ENCODE measurements at places on chromosomes 7 and 10. TPM values are rescaled to one million over a fixed set of nuclear protein-coding genes. Genes with fewer than 3 reads are reported as not detected.

GRCh38 chr7:37031571-37032257, 307.4 kb upstream of the AOAH start:
- peak; percentile 100 for DNase-seq

DNA sequence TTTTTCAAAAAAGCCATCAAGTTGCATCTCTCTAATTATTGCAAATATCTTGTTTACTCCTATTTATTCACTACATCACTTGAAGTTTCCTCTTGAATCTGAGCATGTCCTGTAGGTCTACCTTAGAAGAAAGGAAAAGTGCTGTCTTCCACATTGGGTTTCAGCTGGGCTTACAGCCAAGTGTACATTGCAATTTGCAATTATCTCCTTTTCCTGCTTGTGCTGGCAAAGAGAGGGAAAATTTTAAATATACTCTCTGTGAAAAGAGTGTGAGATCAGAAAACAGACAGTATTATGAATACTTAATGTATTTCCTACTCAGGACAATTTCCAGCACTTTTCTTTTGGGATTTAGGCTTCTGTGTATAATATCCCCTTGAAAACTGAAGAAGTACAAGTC, 839.7 kb downstream of the CNTNAP2 start:
- no peak for DNase-seq

- DNase-seq: no peak
Observed at GRCh38 chr7:51847461-51848134, 531.0 kb upstream of the COBL start.

Gene METTL27
- 1.5 TPM for total RNA-seq

DNA sequence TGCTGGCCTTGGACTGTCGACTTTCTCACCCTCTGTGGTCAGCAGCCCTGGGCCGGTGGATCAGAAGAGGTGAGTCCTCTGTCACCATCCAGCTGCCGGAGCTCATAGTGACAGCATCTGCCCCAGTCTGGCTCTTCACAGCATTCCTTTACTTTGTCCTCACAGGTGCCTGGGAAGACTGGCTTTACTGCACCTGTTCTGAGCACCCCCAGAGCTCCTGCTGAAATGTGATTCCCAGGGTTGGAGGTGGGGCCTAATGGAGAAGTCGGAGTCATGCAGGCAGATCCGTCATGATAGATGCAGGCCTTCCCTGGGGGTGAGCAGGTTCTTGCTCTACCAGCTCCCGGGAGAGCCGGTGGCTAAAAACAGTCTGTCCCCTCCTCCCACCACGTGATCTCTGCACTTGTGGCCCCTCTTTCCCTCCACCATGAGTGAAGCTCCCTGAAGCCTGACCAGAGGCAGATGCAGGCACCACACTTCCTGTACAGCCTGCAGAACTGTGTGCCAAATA, 171.5 kb downstream of the ZMYND11 start:
- no peak for DNase-seq

Gene FZD8
- total RNA-seq: 18.7 TPM

- DNase-seq: no peak
Observed at GRCh38 chr10:127873901-127874470, 18.8 kb downstream of the CLRN3 start.

- DNase-seq: no peak
Observed at GRCh38 chr7:90552521-90552920, 43.6 kb upstream of the CDK14 start.

Gene SPAM1
- total RNA-seq: not detected

Gene TIAL1
- 43.0 TPM for total RNA-seq

Gene FAM25G
- 3.2 TPM for total RNA-seq

Gene ACSM6
- total RNA-seq: not detected

- DNase-seq: no peak
Observed at GRCh38 chr7:149669121-149669818, 104.1 kb downstream of the ZNF467 start.

GRCh38 chr7:113289140-113289740, 170.9 kb upstream of the SMIM30 start:
- DNase-seq: no peak

- no peak for DNase-seq
Observed at GRCh38 chr10:110416776-110417711, 80.7 kb upstream of the DUSP5 start.

Gene GHRHR
- not detected for total RNA-seq

GRCh38 chr10:17669185-17669872, 25.4 kb downstream of the STAM start:
- DNase-seq: no peak

GRCh38 chr7:2163600-2164555, 68.9 kb downstream of the MAD1L1 start:
- no peak for DNase-seq

- DNase-seq: no peak
Observed at GRCh38 chr7:92955081-92955480, 118.7 kb upstream of the CDK6 start.

- no peak for DNase-seq
Observed at GRCh38 chr10:4812046-4812445, 14.0 kb upstream of the AKR1E2 start.

DNA sequence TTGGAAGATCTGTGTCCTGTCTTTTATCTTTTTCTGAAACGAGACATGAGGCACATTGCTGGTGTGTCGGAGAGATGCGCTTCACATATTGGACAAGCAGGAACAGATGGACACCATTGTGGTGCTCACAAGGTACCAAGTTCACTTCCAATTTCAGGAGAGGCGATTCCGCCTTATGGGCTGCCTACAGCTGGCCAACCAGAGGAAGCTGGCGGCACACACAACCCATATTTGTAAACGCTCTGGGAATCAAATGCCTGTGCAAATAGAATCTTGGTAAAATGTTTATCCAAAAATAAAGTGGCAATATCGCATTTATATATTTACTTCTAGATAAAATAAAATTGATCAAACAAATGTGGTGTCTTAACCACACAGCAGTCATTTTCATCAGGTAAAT, 337.4 kb downstream of the TCERG1L start:
- no peak for DNase-seq

GRCh38 chr10:3714531-3714930, 70.5 kb downstream of the KLF6 start:
- no peak for DNase-seq

All from kidney epithelial cell (primary cell).